ENCODE measurements at places on chromosomes 4 and X.
A peak's percentile ranks its signal among the peaks of the same experiment; 100 is the strongest.

DNA sequence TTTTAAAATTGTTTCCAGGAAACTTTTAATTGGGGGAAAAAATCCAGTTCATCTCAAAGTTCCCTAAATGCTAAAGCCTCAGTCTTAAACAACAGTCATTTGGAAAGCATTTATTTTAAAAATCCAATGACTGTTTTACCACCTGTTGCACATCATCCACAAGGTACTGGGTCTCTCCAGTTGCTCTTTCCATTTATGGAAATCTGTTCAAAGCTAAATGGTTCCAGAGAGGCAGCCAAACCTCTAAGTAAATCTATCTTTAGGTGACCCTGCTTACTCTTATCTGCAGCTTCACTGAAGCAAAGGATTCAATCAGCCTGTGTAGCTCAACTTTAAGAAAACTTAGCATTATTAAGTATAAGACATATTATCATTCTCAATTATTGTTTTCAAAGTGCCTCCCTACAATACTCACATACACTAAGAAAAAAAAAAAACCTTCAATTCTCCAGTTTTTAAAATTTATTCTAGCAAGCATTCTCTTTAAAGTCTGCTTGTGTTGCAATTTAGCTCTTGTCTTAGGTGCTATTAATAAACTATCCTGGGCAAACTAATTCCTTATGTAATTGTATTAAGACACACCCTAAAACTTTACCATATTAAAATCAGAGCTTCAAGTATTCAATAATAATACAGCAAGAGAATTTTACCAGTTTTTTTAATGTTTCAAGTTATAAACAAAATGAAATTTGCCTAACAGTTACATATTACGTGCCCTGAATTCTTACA, 60.6 kb downstream of the NOCT start:
- H3K36me3 ChIP-seq, result peaks cover 2% of the 10 kb centered on the region
- no peak for DNase-seq
- H3K27ac ChIP-seq, result no peak overlapping the region
- peaks cover 1% of the 10 kb centered on the region for H3K4me1 ChIP-seq
- no peak overlapping the region for H3K4me3 ChIP-seq

GRCh38 chr4:86544310-86544966, 49.7 kb upstream of the PTPN13 start:
- no peaks in the 10 kb centered on the region for H3K36me3 ChIP-seq
- H3K4me1 ChIP-seq, result peaks cover 4% of the 10 kb centered on the region
- H3K27me3 ChIP-seq, result no peaks in the 10 kb centered on the region
- DNase-seq, result peak; percentile 30

- peak; percentile 82 for DNase-seq
- peak overlapping the region; percentile 90 for H3K4me3 ChIP-seq
- no peaks in the 10 kb centered on the region for H3K36me3 ChIP-seq
- no peaks in the 10 kb centered on the region for H3K27me3 ChIP-seq
- no peaks in the 10 kb centered on the region for H3K4me1 ChIP-seq
Observed at GRCh38 chrX:63560601-63561218, 209.6 kb upstream of the SPIN4 start.

GRCh38 chrX:151363316-151363715, 33.7 kb upstream of the VMA21 start:
- no peaks in the 10 kb centered on the region for H3K36me3 ChIP-seq
- no peak overlapping the region for H3K27ac ChIP-seq
- H3K4me1 ChIP-seq, result peaks cover 2% of the 10 kb centered on the region
- H3K4me3 ChIP-seq, result no peak overlapping the region

- H3K4me3 ChIP-seq, result no peak overlapping the region
- peaks cover 14% of the 10 kb centered on the region for H3K27me3 ChIP-seq
- no peak for DNase-seq
- no peak overlapping the region for H3K27ac ChIP-seq
- no peaks in the 10 kb centered on the region for H3K36me3 ChIP-seq
Observed at GRCh38 chr4:3470244-3471097, 7.4 kb downstream of the DOK7 start.

GRCh38 chr4:126269106-126269505, 954.4 kb downstream of the FAT4 start:
- no peak for DNase-seq
- no peak overlapping the region for H3K4me3 ChIP-seq
- no peaks in the 10 kb centered on the region for H3K4me1 ChIP-seq
- no peaks in the 10 kb centered on the region for H3K36me3 ChIP-seq

GRCh38 chrX:31464306-31464915, 392.6 kb upstream of the FTHL17 start:
- H3K4me3 ChIP-seq, result no peak overlapping the region
- no peak for DNase-seq
- H3K4me1 ChIP-seq, result no peaks in the 10 kb centered on the region
- no peaks in the 10 kb centered on the region for H3K27me3 ChIP-seq
- H3K36me3 ChIP-seq, result no peaks in the 10 kb centered on the region

GRCh38 chrX:43166874-43167273, 388.9 kb upstream of the PPP1R2C start:
- no peak for DNase-seq
- no peak overlapping the region for H3K27ac ChIP-seq
- no peaks in the 10 kb centered on the region for H3K4me1 ChIP-seq
- no peak overlapping the region for H3K4me3 ChIP-seq
- H3K27me3 ChIP-seq, result peaks cover 3% of the 10 kb centered on the region

DNA sequence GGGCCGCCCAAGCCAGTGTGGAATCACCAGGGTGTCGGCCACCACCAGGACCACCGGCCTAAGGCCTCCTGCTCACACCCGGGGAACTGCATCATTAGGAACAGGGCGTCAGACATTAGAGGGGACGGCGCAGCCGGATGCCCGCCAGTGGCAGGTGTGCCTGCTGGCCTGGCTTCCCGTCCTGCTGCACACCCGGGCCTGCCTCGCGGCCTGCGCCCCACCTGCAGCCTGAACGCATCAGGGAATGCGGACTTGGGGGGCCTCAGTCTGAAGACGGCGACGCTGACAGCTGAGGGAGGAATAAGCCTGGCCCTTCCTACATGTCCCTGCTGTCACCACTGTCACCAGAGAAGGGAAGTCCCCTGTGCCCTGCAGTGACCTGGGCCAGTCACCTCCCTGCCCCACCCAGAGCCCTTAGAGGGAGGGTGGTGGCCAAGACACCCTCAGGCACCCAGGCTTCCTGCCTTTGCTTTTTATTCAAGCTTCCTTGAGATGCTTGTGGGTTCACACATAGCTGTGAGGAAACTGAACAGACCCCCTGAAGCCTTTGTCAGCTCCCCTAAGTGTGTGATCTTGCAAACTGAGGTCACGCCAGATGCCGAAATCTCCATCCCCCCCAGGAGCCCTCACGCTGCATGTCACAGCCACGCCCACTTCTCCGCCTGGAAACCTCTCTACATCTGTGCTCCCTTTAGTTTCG, 3.2 kb downstream of the DGKQ start:
- H3K4me1 ChIP-seq, result peaks cover 39% of the 10 kb centered on the region
- H3K4me3 ChIP-seq, result no peak overlapping the region

- no peak within 1 kb of the TSS for H3K27ac ChIP-seq
- peaks cover 10% of the 10 kb centered on the region for H3K4me1 ChIP-seq
- H3K36me3 ChIP-seq, result no peaks in the 10 kb centered on the region
- no peaks in the 10 kb centered on the region for H3K27me3 ChIP-seq
- peak; percentile 95 for DNase-seq
Observed at GRCh38 chr4:74364652-74365491, at the start of gene EREG. TSS of gene EREG (plus strand) at chr4:74365145. CDS start at chr4:74365309, 164 bp downstream.

DNA sequence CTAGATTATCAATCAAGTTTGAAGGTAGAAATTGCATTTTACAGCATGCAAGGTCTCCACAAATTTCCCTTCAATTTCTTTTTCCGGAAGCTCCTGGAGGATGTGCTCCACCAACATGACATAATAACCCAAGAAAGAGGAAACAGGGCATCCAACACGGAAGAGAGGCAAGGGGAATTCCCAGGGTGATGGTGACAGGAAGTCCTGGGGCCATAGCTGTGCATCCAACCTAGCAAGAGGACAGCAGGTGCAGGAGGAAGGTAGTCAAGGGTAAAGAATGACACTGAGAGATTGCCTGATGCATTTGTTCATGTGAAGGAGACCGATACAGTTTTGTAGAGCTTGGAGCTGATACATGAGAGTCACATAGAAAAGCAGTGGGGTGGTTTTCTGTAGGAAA, 115.7 kb upstream of the LSM6 start:
- H3K36me3 ChIP-seq, result no peaks in the 10 kb centered on the region
- no peaks in the 10 kb centered on the region for H3K27me3 ChIP-seq
- H3K4me3 ChIP-seq, result no peak overlapping the region
- peaks cover 2% of the 10 kb centered on the region for H3K4me1 ChIP-seq
- H3K27ac ChIP-seq, result no peak overlapping the region
- DNase-seq, result no peak

DNA sequence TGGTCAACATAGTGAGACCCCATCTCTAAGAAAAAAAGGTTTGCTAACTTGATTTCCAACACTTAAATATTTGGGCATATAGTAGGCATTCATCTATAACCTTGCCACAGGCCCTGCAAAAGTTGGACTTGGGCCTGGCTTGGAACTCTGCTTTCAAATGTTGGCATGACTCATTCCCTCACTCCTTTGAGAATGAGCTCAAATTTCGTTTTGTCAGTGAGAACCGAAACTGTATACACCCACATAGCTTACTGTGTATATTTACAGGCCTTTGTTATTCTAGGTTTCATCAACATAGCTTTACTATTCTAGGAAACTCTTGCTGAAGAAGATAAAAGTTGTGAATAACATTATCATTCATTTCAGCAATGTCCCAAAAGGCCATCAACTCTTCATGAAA, 88.7 kb upstream of the ELOVL6 start:
- H3K4me1 ChIP-seq, result peaks cover 3% of the 10 kb centered on the region
- no peaks in the 10 kb centered on the region for H3K36me3 ChIP-seq
- no peak overlapping the region for H3K27ac ChIP-seq
- DNase-seq, result peak; percentile 76
- H3K27me3 ChIP-seq, result no peaks in the 10 kb centered on the region

- no peak overlapping the region for H3K4me3 ChIP-seq
- DNase-seq, result no peak
- no peaks in the 10 kb centered on the region for H3K27me3 ChIP-seq
Observed at GRCh38 chr4:70783096-70783495, 56.6 kb downstream of the GRSF1 start.

DNA sequence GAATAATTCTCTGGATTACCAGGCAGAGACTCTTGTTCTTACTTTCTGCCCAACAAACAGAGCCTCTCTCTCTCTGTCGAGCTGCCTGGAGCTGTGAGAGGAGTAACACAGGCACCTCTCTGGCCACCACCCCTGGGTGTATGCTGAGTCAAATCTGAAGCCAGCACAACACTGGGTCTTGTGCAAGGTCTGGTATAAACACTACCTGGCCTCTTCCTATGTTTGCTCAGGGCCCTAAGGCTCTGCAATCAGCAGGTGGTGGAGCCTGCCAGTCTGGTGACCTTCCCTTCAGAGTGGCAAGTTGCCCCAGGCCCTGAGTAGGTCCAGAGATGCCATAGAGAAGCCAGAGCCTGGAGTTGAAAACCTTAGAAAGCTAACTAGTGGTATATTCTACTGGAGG, 139.9 kb downstream of the CPXCR1 start:
- no peak for DNase-seq
- H3K4me1 ChIP-seq, result peaks cover 2% of the 10 kb centered on the region
- H3K4me3 ChIP-seq, result no peak overlapping the region
- no peaks in the 10 kb centered on the region for H3K27me3 ChIP-seq
- no peaks in the 10 kb centered on the region for H3K36me3 ChIP-seq

DNA sequence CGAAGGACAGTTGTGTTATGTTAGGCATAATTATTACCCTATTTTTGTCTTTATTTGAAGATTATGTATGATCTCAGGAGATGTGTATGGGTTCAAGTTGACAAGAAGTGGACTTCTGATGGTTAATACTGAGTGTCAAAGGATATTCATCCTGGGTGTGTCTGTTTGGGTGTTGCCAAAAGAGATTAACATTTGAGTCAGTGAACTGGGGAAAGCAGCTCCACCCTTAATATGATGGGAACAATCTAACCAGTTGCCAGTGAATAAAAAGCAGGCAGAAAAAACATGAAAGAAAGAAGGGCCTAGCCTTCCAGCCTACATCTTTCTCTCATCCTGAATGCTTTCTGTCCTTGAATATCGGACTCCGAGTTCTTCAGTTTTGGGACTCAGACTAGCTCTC, 332.6 kb downstream of the DTHD1 start:
- no peaks in the 10 kb centered on the region for H3K36me3 ChIP-seq
- H3K27me3 ChIP-seq, result no peaks in the 10 kb centered on the region
- H3K4me3 ChIP-seq, result no peak overlapping the region
- no peaks in the 10 kb centered on the region for H3K4me1 ChIP-seq
- DNase-seq, result no peak

DNA sequence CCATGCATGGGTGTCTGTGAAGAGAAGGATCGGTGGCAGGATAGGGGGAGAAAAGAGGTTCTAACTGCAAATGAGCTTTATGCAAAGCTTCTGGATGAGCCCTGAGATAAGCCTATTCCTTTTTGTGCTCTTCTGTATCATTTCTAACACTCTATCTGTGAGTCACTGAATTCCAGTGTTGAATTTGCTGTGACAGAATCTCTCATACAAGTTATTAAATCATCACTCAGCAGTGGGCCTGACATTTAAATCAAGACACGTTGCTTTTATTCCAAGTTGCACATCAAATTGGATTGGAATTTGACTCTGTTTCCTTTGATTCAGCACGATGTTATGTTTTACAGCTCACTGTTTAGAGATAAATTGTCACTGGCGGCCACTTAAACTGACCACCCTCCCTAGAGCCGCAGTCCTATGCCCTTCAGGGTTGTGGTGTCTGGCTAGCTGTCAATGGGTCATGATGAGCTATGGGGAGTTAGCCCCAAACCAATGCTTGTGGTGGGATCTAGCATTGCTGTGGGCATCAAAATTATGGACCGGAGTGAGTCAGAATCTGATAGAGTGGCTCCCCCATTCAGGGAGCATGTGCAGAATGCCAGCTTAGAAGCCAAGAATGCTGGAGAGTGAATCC, 42.7 kb downstream of the LHFPL1 start:
- peak overlapping the region; percentile 54 for H3K27ac ChIP-seq
- H3K36me3 ChIP-seq, result no peaks in the 10 kb centered on the region
- peak; percentile 64 for DNase-seq
- peaks cover 56% of the 10 kb centered on the region for H3K27me3 ChIP-seq
- no peak overlapping the region for H3K4me3 ChIP-seq

- no peak overlapping the region for H3K4me3 ChIP-seq
- H3K27ac ChIP-seq, result no peak overlapping the region
- no peaks in the 10 kb centered on the region for H3K4me1 ChIP-seq
- DNase-seq, result no peak
- no peaks in the 10 kb centered on the region for H3K36me3 ChIP-seq
Observed at GRCh38 chr4:188722911-188723310, 583.7 kb downstream of the TRIML1 start.

GRCh38 chr4:37160653-37161052, 83.9 kb upstream of the NWD2 start:
- H3K4me3 ChIP-seq, result no peak overlapping the region
- H3K27me3 ChIP-seq, result no peaks in the 10 kb centered on the region
- DNase-seq, result no peak
- H3K27ac ChIP-seq, result no peak overlapping the region

All from mesenchymal stem cell (in vitro differentiated cells and primary cell).